ENCODE measurements at places on chromosomes 12 and 14.

GRCh38 chr12:10794222-10794621 lies 8.2 kb downstream of the TAS2R7 start:
- DNase-seq, result no peak

DNA sequence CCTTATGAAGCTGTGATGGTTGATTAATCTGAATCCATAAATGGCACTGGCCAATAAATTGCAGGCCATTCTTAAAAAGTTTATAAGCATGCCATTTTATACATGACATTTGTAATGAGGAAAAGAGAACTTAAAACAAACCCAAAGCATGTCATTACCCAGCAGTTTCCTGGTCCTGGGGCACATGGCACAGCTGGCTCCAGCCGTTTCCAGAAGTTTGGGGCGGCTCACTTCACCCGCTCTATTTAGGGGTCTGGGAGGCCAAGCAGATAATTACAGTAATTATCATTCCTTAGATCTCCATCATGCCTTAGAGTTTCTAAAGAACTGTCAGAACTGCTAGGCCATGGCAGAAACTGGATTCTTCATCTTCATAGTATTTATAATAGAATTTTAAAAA lies 6.4 kb downstream of the ADGRD1 start:
- no peak for DNase-seq

GRCh38 chr14:103188810-103189480 lies 65.7 kb downstream of the TNFAIP2 start:
- DNase-seq, result peak; percentile 15

GRCh38 chr12:63940310-63941005 lies 96.0 kb downstream of the SRGAP1 start:
- DNase-seq, result no peak

DNA sequence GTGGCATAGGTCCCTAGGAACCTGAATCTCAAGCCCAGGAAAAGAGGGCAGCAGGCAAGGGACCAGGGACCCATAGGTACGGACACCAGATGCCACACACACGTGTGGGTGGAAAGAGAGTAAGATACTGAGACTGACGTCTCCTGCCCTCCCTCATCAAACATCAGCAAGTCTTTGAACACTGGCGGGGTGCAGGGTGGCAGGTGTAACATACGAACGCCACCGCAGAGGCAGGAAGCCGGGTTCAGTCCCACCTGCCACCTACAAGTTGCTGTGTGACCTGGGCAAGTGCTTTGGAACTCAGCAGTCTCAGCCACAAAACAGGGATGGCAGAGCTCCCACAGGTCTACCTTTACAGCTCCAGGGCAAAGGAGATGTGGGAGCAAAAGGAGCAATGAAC lies 11.1 kb downstream of the ACTN1 start:
- DNase-seq, result peak; percentile 54

DNA sequence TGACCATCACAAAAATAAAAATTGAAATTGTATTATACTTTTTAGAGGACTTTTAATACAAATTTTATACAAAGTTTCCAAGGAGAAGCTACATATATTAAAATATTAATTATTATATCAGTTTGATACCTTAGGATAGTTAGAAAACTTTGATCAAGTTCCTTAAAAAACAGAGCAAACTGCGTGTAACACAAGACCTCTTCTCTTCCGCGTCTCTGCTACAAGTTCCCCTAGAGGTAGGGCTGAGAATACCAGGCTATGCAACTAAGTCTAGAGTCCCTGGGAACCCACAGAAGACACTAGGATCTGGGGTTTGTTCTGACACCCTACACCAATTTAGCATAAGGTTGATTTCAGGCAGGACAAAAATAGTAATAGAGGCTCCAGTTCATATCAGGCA lies 319.0 kb downstream of the FOXG1 start:
- no peak for DNase-seq

DNA sequence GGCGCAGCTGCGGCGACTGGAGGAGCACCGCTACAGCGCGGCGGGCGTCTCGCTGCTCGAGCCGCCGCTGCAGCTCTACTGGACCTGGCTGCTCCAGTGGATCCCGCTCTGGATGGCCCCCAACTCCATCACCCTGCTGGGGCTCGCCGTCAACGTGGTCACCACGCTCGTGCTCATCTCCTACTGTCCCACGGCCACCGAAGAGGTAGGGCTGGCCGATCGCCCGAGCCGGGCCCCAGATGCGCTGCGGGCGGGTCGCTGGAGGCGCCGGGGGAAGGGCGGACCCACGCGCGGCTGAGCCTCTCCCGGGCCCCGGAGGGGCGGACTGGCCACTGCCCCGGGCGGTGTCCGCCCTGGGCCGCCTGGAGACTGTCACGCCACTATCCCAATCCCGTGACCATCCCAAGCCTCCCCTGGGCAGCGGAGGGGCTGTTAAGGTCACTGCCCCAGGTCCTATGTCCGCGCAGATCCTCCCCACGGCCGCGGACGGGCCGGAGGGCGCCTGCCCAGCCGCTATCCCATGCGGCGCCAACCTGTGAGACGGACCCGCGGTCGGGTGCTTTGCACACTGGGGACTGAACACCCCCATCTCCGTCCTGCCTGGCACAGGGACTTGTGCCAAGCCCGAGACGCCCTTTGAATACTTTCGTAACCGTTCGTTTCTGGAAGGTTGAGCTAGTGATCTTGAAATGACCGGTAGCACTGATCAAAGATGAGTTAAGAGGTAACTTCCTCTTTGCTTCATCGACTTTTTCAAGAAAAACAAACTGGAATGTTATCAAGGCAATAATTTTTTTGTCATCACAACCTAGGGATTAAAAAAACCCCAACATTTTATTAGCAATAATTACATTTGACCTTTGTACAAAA lies 725 bp downstream of the CHPT1 start:
- no peak for DNase-seq

DNA sequence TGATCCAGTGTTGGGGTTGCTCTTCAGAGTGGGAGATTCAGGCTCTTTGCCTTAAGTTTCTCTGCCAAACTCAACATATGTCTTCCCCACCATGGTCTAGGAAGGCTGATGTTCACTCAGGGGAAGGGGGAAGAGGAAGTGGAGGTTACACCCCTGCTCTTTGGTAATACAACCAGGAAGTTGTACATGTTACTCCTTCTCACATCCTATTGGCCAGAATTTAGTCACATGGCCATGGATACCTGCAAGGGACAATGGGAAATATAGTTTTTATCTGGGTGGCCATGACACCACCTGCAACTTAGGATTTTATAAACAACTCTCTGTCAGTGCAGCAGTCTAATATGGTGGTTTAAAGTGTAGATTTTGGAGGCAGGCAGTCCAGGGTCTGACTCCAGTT lies 150.9 kb downstream of the TBX5 start:
- no peak for DNase-seq

- DNase-seq, result no peak
Observed at GRCh38 chr12:43921666-43922337, 85.9 kb downstream of the TMEM117 start.

GRCh38 chr14:54329082-54329695 lies 67.6 kb upstream of the CDKN3 start:
- no peak for DNase-seq

DNA sequence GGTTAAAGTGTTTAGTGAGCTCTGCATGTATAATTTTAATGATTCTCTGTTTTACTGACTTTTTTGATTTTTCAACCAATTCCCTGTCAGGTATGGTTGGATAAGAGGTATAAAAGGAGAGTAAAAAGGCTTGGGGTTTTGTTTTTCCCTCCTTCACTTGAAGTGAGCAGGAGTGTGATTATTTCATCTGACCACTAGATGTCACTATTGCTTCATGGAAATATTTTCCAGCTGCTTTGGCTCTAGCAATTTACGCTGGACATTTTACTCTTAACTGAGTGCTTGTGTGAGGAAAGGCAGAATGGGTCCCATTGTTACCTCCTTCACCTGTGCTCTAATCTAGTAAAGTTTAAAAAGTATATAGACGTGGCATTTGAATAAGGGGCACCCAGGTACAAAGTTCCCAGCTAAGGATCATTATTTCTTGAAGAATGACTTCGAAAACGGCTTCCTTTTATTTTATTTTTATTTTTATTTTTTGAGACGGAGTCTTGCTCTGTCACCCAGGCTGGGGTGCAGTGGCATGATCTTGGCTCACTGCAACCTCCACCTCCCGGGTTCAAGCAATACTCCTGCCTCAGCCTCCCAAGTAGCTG lies 66.5 kb downstream of the TBC1D30 start:
- no peak for DNase-seq

DNA sequence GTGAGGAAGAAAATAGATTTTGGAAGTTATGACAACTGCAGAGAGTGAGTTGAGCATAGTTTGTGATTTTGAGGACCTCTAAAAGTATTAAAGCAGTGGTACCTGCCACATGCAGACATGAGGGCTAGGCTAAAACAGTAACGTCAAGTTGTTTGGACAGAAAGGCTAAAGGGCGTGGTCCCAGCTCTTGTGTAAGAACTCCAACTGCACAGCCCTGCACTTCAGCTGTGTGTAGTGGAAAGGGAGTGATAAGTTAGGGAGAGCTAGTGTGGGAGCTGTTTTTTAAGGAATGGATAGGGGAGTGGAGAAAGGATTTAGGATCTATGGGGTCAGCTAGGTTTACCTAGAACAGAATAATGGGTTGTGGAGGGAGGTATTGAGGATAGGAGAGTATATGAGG lies 39.5 kb downstream of the TESPA1 start:
- no peak for DNase-seq

- DNase-seq, result no peak
Observed at GRCh38 chr12:20629414-20630156, 65.5 kb upstream of the SLCO1C1 start.

DNA sequence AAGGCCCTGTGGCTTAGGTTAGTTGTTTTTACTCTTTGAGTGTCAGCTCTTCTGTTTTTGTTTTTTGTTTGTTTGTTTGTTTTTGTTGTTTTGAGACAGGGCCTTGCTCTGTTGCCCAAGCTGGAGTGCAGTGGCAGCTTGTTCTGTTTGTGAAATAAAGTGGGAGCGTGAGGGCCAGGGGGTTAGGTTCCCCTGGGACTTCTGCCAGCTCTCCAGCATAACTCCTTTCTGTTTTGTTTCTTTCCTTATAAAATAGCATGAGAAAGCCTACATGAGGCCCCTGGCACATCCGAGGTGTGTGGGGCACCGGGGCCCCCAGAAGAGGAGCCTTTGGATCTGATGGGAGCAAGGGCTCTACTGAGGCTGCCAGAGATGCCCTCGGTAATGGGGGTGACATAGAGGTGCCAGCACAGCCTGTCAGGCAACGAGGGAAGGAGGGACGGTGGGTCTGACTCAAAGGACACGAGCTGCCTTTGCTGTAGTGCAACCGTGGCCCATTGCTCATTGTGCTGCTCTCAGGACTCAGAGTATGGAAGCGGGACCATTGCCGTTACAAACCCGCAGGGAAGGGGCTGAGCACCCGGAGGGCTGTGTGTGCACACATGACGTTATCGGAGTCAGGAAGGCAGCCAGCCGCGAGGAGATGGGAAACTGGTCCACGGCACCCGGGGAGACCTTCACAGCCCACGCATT lies 9.1 kb upstream of the SERPINA11 start:
- DNase-seq, result no peak

DNA sequence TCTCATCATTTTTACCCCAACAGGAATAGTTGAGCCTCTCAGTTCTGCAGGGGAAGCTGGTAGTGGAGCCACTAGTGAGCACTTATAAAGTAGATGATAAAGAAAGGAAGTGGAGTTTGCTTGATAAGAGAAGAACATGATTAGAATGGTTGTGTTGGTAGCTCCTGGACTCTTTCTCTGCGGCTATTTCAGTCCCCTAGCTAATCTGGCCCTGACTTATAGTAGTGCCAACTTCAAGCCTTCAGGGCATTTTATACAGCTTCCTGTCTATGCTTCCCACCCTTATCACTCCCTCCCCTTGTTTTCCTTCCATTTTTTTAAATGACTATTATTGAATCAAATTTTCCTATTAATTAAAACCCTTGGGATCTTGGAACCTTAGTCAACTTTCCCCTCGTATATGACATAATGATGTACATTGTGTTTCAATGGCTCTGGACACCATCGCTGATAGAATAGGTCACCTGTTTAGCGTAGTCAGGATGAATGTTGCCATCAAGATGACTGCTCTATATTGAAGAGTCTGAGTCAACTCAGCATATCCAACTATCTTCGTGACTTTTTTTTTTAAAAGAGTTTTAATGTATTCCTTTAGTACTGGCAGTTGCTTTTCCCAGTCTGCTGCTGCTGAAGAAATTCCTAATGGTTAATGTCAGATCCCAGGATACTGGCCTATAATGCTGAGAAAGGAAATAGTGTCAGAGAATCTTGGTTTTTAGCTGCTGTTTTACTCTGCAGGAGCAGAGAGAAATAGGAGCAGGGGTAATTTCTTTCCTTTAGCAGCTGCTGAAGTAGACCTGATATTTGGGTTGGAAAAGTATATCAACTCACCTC lies 16.2 kb upstream of the PCNX1 start:
- no peak for DNase-seq

- DNase-seq, result no peak
Observed at GRCh38 chr12:132437943-132438700, 51.8 kb upstream of the FBRSL1 start.

GRCh38 chr12:55797550-55797949 lies 20.0 kb downstream of the SARNP start:
- DNase-seq, result no peak

DNA sequence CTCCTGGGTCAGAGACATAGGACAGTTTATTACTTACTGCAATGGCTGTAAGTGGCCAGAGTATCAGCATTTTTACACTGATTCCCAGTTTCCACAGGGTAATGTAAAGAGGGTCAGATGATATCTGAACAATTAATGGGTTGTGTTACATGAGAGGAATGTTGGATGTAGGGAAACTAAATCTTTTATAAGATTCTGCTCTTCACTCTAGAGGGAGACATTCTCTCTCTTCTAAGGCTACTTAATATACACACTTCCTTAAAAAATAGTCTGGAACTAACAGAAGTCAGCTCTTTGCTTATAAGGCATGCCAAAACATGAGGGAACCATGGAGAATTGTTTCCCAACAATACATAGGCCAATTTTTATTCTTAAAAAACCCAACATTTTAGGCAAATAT lies 389.8 kb downstream of the ETNK1 start:
- DNase-seq, result no peak

GRCh38 chr12:123076604-123077297 lies 74.1 kb downstream of the PITPNM2 start:
- no peak for DNase-seq

DNA sequence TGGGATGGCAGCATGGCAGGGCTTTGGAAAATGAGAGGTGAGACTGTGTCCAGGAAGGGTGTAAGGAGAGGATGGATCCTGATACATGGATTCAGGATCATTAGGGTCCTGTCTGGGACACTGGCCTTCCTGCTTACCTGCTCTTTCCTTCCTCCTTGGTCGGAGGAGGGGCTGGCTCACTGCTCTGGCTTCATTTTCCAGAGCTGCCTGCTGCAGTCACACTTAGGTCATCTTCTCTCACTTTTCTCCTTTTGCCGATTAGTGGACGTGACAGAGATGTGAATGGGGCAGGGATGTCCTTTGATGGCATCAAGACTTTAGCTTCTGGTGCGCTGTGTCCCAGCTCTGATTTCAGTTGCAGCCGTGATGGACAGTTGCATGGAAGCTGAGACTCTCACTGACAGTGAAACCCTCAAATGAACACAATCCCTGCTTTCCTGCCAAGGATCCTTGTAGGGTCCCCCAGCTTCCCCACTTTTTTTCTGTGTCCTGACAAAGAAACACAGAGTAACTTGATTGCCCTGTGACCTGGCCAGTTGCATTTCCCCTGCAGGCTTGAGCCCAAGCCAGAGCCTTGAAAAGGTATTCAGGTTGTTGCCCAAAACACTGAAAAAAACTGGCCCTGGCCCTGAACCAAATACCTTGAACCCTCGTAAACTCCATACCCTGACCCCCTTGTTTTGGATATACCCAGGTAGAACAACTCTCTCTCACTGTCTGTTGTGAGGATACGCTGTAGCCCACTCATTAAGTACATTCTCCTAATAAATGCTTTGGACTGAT lies 756 bp upstream of the CIDEB start:
- DNase-seq, result no peak

All from T-helper 17 cell (primary cell).